ENCODE measurements at places on chromosomes 2 and 18.

- DNase-seq: no peak
Observed at GRCh38 chr2:5540856-5541255, 151.3 kb upstream of the SOX11 start.

GRCh38 chr2:239412905-239413603 lies 12.2 kb upstream of the HDAC4 start:
- no peak for DNase-seq

DNA sequence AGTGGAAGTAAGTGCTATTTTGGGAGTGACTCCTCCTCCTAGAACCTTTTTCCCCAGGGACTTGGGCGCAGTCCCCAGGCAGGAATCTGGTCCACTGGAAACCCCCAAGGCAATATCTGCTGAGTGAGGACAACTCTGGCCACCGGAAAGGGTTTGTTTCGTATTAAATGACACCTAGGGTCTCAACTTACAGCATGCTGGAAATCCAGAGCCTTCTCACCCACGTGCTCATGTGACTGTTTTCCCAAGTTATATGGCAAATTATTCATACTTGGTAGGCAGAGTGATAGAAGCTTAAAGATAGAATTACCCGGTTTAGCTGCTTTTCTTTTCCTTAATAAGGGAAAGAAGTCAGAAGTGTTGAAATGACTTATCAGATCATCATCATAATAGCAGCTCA lies 436.9 kb upstream of the SPRED2 start:
- DNase-seq: no peak

DNA sequence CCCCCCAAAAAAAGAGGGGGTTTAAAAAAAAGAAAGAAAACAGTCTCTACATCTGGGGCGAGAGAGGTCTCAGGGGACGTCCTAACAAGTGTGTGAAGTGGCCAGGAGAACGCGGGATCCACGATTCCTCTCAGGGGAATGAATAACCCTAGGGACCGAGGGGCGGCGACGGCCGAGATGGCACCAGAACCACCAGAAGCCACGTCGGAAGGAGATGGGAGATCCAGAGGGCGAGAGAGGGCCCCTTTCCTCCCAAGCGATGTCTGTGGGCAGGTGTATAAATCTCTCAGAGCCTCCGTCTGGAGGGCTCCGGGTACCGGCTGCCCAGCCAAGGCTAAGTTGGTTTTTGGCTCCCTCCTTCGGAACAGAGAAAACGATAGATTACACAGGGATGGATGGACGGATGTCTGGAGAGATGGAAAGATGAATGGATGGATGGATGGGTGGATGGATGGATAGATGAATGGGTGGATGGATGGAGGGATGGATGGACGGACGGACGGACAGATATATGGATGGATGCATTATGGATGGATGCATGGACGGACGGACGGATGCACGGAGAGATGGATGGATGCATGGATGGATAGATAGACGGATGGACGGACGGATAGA lies 1.7 kb downstream of the EPHA4 start:
- DNase-seq: no peak

DNA sequence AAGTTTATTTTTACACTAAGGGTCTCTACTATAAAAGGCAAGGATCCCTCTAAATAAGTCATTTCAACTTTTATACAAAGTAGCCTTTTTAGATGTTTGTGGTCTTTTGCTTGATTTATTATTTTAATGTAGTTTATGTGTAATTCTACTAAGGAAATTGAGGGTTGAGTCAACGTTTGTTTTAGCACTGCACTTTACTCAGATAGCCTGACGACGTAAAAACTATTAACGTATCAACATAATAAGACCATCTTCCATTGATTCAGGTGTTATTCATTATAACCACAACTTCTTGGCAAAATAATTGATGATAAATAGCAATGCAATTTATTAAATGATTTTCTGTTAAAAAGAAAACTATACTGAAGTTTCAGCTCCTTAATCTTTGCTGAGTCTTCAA lies 1103.6 kb upstream of the ACVR2A start:
- no peak for DNase-seq

GRCh38 chr2:121044412-121044811 lies 240.6 kb downstream of the TFCP2L1 start:
- no peak for DNase-seq

- no peak for DNase-seq
Observed at GRCh38 chr2:128617661-128618060, 299.0 kb upstream of the HS6ST1 start.

GRCh38 chr2:225156853-225157451 lies 114.7 kb upstream of the DOCK10 start:
- no peak for DNase-seq

DNA sequence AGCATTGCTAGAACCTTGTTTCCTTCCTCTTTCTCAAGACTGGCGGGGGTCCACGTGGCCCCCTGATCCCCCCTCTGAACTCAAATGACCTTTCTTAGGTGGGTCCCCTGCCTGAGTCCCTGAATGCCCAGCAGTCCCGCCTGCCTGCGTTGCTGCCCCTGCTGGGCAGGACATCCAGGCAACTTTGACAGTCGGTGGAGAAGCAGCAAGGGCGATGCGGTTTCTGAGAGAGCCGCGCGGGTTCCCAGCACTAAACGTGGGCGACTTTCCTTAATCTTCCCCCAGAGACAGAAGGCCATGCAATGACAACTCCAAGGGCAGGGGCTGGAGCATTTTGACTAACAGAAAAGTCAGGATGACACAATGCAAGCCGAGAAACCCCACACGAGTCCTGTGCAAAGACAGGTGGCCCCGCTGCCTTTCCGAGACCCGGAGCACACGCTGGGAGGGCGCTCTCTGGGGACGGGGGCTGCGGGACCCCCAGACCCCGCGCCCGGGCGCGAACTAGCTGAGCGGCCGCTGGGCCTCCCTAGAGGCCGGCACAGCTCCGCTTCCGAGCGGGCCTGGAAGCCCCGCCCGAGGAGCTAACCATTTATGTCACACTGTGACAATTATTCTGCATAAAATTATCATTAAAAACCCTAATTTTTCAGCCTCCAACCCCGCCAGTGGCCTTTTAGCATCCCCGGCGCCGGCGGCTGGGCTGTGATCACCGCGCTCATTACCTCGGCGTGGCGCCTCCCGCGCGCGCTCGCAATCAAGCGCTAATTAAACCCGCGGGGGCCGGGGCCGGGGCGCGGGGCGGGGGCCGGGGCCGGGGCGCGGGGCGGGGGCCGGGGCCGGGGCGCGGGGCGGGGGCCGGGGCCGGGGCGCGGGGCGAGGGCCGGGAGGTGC lies 27.4 kb downstream of the ASB18 start:
- DNase-seq: no peak

- no peak for DNase-seq
Observed at GRCh38 chr2:46207591-46207990, 89.6 kb upstream of the EPAS1 start.

GRCh38 chr2:69168950-69169654 lies 156.1 kb downstream of the ANTXR1 start:
- DNase-seq: no peak

GRCh38 chr2:208820014-208820688 lies 413.6 kb downstream of the PTH2R start:
- no peak for DNase-seq

- DNase-seq: no peak
Observed at GRCh38 chr18:22841840-22842239, 91.3 kb upstream of the RBBP8 start.

- no peak for DNase-seq
Observed at GRCh38 chr18:62759704-62760402, 44.5 kb downstream of the PHLPP1 start.

DNA sequence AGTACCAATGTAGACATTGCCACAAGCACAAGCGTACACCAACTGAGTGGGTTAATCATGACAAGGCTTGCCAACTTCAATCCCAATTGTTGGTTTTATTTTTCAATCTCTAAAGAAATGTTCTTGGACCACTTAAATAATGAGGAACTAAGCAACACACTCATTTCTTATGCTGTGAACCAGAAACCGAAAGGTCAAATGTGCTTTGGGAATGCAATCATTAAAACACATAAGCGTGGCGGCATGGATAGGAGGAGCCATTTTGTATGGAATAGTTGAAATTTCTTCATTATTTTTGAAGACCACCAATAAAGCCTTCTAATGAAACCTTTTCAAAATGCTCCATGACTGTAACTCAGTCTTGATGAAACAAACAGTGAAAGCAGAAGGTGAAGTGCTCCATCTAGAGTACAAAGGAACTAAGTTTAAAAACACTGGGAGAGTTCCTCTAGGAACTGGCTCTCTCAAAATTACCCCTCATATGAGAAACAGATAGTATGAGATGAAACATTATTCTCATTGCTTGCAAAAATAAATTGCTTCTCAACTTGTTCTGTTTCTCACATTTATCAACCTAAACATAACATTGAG lies 113.2 kb upstream of the CHST9 start:
- no peak for DNase-seq

DNA sequence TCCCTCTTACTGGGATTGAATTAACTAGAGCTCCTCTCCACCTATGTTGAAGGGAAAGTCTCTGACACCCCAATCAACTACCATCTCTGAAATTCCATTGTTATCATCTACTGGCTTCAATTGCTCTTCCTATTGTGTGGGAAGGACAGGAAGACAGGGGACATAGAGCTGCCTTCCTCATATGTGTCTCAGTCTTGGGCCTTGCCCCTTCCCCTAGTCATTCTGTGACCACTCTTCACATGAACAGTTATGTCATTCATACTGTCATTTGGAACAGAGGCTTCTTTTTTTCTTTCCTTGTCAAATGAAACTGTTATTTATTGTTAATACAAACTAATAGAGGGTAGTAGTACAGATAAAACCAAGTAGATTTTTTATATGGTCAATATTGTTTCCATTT lies 69.6 kb upstream of the EMILIN2 start:
- no peak for DNase-seq

DNA sequence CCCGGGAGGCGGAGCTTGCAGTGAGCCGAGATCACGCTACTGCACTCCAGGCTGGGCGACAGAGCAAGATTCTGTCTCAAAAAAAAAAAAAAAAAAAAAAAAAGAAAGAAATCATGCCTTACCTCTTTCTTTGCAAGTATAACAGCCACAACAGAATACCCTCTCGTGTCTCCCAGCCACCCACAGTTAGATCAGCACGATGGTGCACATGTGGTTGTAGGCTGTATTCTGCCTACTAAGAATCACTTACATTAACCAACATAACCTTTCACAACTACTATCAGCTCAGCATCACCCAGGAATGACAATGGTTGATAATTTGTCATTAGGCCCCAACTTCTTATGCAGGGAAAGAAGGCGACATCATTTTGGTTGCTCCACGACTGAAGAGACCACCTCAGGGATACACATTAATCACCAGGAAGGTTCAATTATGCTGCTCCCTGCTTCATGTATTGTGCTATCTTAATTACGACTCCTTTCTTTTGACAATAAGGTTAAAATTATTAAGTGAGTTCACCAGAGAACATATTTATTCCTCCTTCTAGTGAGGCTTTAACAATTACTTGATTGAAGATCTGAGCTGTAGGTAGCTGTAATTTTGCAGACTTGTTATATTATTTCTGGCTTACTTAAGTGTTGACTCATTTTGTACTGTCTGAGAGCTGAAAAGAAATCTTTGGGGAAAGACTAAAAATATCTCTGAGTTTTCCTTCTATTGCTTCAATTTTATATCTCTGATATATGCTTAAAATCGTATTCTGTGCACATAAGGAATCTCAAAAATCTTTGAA lies 120.1 kb downstream of the LRP1B start:
- DNase-seq: no peak

- DNase-seq: no peak
Observed at GRCh38 chr2:113212245-113213060, 38.7 kb downstream of the PSD4 start.

DNA sequence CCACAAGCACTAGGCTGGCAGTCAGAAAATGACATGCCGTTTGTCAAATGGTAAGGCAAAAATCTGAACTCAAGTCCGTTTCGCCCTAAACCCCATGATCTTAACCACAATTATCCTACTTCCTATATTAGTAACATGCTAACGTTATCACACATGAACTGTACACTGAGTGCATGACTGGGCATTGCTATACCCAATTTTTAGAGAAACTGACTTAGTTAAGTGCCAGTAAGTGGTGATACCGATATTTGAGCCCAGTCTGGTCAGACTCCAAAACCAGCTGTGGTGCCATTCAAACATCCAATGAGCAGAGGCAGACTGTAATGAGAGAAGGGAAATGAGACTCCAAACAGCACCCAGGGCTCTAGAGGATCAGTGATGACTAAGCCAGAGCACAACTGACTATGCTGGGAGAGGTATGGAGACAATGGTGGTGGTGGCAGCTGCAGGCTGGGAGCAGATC lies 311.7 kb upstream of the PKDCC start:
- DNase-seq: no peak

DNA sequence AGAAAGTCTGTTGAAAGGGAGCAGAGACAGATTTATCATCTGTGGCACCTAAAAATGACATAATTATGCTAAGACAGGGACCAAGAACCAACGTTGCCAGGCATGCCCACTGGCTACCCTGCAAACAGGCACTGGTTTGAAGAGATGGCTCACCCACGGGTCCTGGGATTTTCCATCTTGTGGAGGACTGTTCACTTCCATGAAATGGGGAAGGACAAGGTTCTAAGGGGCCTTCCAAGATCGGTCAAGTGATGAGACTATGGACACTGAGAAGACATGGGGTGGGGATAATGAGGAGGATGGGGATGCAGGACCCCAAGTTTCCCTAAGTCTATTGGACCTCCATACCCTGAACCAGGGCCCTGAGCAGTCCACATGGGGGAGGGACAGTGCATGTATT lies 18.9 kb downstream of the LGALSL start:
- no peak for DNase-seq

- no peak for DNase-seq
Observed at GRCh38 chr2:82803307-82803706, 1655.8 kb downstream of the SUCLG1 start.

DNA sequence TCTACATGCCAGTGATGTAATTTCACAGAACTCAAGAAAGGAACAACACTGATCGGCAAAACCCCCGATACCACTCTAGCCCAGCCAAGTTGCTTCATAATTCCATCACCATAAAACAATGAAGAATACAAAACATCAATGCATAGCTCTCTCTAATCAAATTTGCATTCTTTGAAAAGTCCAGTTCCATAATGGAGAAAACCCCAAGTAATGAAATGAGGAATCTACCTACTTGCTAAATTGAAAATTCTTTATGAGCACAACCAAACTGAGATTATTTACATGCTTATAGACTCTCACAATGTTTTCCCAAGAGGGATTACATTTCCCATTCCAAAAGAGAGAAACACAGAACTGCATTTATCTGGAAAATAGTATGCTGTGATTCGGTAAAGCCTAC lies 186.5 kb downstream of the NR4A2 start:
- DNase-seq: no peak

GRCh38 chr2:85394976-85395375 lies 15.2 kb downstream of the CAPG start:
- no peak for DNase-seq
